NCI-H2227 treated with DMSO at 0.1 percent for 48 hours (cell line): ENCODE measurements at places on chromosomes 3 and 15.
A peak's percentile ranks its signal among the peaks of the same experiment; 100 is the strongest.

DNA sequence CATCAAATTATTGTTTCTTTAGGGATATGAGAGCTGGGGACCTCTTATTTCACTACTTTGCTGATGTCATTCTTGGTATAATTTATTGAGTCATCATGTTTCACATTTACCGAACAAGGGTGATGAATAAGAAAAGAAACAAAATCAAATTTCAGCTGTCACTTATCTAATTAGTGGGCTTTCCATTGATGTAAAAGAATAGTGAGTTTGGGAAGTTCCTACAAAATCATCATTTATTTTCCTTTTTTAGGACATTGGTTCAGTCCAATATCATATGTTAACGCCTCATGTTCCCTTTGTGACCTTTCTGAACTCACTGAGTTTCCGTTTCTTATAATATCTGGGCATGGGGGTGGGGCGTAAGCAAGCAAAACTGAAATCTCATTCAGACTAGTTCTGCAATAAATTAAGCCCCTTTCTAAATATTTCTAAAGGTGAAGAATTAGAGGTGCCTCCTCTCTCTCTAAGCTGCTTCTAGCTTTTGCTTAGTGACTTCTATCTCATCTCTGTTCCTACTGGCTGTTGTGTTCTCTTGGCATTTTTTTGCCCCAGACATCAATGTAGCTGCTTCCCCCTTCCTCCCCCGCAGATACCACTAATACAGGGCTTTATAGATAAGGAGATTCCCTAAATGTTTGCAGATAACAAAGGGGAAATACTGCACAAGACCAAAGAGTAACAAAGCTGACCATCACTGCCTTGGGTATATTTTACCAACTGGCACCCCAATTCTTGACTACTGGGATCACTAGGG is 238.0 kb upstream of the CTNNB1 start:
- no peak for DNase-seq

DNA sequence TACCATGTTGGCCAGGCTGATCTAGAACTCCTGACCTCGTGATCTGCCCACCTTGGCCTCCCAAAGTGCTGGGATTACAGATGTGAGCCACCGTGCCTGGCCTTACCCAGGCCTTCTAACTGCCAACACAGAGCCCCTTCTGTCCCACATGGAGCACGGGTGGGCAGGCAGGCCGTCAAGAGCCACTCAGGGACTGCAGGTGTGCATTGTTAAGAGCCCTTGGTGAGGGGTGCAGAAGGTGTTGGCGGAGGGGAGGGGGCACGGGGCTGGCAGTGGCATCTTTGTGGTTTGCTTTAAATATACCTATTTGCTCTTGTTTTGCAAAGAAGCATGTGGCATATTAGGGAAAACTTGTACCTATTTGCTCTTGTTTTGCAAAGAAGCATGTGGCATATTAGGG is 37.3 kb downstream of the SMAD6 start:
- DNase-seq, result no peak

DNA sequence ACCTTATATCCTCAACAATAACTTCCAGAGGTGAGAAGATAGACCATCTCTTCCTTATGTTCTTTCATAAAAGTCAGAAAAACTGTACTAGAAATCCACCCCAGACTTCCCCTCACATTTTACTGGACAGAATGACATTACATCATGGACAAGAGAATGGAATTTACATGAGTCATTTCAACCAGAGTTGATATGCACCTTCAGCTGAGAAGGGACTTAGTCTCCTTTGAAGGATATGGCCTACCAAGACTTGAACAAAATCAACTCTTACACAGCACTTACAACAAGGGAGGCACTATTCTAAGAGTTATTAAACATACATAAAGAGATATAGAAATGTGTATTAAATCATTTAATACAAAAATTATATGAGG is 380.0 kb upstream of the DPH6 start:
- DNase-seq, result no peak

GRCh38 chr3:191330530-191331048 is 263 bp upstream of the UTS2B start:
- DNase-seq, result no peak

DNA sequence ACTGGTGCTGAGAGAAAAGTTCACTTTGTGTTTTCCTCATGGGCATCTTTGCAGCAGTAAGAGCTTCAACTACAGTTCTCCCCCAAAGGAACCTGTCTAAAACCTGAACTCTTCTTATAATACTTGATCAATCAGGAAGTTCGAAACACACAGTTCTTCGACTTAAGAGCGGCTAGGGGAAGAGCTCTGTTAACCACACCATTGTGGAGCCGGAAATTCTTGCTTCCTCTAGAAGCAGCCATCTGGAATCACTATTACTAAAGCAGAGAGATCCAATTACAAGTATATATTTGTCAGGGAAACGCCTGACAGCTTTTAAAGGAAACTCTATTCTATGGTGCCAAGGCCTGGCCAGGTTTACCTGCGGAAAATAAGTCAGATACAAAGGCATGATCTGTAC is 337.3 kb upstream of the CBLB start:
- no peak for DNase-seq

- no peak for DNase-seq
Observed at GRCh38 chr3:126850370-126851085, 132.4 kb upstream of the PLXNA1 start.

GRCh38 chr3:27971600-27971999 is 249.5 kb upstream of the EOMES start:
- no peak for DNase-seq

DNA sequence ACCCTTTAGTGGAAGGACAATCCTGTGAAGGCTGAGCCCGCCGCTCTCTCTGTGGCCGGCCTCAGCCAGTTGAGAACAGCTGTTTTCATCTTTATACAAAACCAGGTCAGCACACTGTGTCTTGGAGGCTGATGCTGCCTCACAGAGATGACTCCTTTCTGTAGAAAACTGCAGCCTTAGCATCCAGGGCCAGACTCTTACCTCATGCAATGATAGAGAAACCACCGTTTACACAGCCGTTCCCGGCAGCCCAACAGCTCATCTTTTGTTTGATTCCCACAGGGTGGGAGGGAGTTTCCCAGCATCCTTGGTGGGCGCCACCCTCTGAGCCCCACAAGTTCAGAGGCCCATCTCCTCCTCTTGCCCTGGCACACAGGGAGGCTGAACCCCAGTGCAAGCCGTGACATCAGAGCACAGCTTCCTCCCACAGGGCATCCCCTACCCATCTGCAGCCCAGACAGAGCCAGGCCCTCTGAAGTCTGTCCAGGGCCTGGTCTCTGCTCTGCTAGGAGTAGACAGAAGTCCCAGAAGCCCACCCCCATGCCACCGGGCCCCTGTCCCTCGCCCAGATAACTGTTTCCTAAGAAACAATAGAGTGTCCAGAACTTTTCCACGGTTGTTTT is 105.0 kb downstream of the LRRK1 start:
- DNase-seq, result no peak

- no peak for DNase-seq
Observed at GRCh38 chr3:78235841-78236240, 1195.9 kb downstream of the ROBO2 start.

DNA sequence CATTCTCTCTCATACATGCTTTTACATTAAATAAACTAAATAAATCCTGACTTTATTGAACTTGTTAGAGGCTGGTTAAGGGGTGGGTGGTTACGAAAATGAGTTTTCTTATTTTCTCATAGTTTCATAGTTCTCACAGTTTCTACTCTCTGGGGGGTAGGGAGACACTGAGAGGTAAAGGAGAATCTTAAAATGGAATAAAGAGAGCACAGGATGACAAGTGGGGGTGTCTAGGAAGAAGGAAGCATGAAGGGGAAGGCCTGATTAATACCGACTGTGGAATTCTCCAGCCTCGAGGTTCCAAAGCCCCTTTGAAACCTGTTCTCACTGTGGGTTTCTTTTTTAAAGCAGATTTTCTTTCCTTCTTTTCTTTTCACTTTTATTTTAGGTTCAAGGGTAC is 66.4 kb upstream of the TRA2B start:
- DNase-seq, result no peak

DNA sequence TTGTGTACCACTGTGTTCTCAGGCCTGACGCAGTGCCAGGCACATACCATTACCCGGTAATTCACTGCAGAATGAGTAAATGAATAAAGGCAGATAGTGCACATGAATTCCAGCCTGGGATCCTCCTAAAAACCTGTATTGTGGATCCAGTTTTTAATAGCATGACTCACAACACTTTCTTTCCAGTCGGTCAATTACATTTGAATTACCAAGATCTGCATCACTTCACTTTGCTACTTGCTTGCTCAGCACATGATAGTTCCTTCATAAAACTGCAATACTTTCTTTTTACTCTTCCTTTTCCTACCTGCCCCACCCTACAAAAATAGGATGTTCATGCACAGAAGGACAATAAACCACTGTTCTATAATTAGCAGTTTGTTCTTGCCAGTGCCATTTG is 553.8 kb downstream of the MAGI1 start:
- DNase-seq, result no peak

GRCh38 chr3:119856695-119857094 is 74.8 kb downstream of the NR1I2 start:
- no peak for DNase-seq

GRCh38 chr15:96351761-96352603 is 21.5 kb downstream of the NR2F2 start:
- no peak for DNase-seq

GRCh38 chr3:80788914-80789313 is 972.5 kb downstream of the GBE1 start:
- DNase-seq, result no peak

DNA sequence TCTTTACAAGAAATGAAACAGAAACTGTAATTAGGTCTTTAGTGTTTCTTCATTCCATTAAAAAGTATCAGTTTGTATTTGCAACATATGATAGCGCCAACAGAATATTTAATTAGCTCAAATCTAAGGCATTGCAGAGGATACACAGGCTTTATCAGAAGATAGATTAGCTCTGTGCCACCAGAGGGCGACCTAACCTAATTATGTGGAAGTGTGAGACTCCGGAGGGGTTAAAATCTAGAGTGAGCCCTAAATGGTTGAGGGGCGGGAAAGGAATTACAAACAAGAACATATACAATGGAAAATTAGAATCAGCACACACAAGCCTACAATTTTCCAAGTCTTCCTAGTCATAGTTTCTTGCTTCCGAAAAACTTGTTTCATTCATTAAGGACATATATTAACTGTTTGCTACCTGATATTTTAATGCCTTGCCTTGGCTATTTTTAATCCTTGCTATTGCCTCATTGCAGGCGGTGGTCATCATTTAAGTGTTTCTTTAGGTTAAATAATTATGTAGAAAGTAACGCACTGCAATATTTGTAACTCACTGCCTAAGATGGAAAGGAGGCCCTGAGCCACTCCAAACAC is 18.0 kb upstream of the RYR3 start:
- peak; percentile 21 for DNase-seq

GRCh38 chr3:20832963-20833362 is 647.0 kb upstream of the SGO1 start:
- DNase-seq, result no peak

GRCh38 chr3:120350401-120350941 is 1.3 kb upstream of the LRRC58 start:
- DNase-seq, result peak; percentile 1

DNA sequence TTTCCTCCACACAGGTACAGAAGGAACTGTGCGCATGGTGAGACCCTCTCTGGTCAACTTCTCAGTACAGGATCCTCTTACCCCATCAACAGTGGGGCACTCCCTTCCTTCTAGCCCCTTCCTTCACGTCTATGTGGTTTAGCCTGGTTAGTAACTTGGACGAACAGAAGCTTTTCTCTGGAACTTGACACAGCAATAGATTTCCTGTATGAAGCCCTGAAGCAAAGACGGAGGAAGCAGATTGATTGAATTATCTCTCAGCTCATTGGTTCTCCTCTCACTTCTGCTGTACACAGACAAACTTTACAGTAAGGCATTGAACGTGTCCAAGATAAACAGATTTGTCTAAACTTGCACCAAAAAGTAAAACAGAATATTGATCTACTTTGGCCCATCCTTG is at the start of gene CD200R1:
CD200R1 (minus strand) TSS at position 210 of the 400 bp plus-strand sequence. CDS start 246 bp downstream, outside the sequence.
- no peak for DNase-seq

DNA sequence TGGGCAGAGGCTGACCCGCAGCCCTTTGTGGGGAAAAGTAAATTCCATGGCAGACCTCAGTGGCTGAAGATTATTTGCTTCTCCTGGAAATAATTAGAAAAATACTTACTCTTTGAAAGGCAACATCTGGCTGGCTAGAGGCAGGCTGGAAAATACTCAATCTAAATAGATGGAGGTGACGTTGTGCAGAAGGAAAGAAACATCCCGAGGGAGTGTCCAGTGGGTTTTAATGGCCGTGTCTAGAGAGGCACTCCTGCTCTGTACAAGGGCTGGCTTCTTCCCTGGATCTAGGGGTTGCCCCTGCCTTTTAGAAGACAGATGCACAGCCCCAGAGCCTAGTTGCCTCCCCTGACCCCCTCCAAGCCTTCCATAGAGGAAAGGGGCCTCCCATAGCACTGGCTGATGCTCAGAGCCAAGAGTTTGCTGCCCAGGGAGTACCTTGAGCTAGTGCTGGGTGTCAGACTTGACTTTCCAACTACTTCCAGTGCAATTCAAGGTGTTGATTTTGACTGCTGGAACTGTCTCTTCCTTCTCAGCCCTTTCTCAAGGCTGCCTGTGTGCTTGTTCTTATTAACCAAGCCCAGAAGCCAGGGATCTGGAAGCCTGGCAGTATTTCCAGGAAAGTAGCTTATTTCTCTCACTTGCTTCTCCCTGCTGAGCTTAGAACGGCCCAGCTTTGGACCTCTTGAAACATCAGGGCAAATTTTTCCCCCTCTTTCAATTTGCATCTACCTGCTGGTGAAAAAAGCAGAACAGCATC is 27.4 kb downstream of the CGNL1 start:
- no peak for DNase-seq

- no peak for DNase-seq
Observed at GRCh38 chr15:67777071-67777470, 48.2 kb upstream of the SKOR1 start.

DNA sequence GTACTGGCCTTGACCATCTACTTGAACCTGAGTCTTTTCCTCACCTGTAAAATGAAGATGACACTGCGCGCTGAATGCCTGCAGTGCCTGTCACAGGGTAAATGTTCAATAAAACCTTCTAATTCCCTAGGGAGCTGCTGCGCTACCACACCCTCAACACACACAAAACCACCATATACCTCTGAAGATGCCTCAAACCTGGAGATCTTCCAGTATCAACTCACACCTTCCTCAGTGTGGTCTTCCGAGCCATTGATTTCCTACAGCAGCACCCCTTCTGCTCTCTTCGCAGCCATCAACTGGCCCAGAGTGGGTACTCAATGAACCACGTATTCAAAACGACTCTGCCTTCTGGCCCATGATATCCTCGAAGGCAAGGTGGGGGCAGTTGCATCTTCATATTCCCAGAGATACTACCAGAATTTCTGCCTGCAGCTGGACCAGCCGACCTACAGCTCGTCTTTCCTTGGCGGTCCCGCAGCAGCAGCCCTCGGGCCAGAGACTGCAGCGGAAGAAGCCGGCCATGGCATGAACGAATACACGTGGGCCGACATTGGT is 695 bp downstream of the RPL32 start:
- no peak for DNase-seq

GRCh38 chr3:4794331-4794730 is 184.9 kb upstream of the BHLHE40 start:
- no peak for DNase-seq

- DNase-seq, result no peak
Observed at GRCh38 chr3:124676236-124676635, 54.0 kb upstream of the UMPS start.
